Activated CD4-positive, alpha-beta T cell treated with anti-CD3 and anti-CD28 coated beads for 1 hour (primary cell): ENCODE measurements at places on chromosomes 5 and 9.

- no peak for DNase-seq
Observed at GRCh38 chr9:35828716-35829083, at the start of gene FAM221B. Gene FAM221B, minus strand, starts transcription at chr9:35828732. Its CDS starts 2,571 bp downstream, at chr9:35826161.

- DNase-seq: no peak
Observed at GRCh38 chr5:178323541-178323865, 90.9 kb upstream of the PHYKPL start.

- DNase-seq: no peak
Observed at GRCh38 chr9:121194730-121195129, 6.9 kb downstream of the RAB14 start.

DNA sequence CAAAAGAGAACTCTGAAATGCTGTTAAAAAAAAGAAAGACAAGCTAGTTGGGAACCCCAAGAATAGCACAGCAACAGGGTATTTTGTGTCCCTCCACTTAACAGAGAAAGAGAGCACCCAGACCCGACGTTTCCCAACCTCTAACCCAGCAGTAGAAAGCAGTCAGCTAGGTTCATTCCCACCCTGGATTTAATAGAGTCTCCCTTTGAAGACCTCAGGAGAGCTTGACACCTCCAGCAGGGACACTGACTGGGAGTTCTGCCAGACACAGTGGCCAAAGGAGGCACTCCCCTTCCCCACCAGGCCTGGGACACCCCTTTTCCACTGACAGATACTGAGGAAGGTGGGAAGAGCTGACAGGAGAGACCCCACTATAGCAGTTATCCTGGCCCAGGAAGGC lies 337.5 kb upstream of the MSX2 start:
- no peak for DNase-seq

DNA sequence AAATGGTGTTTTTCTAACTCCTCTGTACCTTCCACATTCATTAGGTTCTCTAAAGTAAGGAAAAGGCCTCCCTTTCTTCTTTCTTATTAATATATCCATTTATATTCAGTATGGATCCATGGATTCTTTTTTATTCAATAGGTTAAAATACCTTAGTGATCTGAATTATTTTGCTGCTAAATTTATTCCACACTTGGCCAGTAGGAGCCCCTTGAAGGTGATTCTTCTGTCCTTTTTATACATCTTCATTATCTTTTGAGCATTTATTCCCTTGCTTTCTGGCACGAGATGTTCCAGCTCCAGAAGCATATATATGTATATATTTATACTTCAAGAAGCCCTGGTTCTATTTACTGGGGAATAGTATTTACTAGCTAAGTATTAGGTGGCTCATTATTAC lies 311.8 kb upstream of the SGCD start:
- DNase-seq: no peak

DNA sequence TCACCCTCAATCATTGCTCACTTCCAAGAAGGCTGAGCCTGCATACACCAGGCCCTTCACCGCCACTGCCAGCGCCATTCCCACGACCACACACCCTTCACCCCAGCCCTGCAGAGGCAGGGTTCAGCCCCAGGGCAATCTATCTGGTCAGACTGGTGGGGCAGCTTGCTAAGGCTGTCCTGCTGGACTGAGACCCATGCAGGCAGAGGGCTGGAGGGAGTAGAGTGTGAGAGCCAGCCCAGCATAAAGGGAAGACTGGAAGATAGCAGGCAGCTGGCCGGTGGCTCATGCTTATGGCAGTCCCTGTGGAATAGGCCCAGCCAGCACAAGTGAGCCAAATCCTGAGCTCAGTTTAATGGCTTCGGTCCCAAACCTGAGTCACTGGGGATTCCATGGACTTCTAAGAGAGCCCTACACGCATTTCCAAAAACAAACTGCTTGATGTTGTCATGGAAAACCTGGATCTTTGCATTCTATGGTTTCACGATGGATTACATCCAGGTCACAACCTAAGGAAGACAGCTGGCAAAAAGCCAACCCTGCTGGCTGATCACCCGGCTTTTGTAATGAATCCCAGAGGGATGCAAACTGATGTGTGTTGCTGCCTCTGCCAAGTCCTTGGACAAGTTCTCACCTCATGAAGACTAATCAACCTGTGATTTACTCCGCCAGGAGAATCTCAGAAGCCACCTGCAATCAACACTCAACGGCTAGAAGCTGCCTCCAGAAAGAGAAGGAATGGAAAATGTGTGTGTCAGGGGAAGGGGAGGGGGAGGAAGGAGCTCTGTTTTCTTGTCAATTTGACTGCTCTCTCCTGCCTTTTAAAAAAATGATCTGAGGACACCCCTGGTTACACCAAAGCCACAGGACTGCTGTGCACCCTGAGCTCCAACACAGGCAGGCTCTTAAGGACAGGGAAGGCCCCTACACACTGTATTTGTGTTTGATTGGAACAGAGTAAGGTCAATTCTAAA lies 143.6 kb downstream of the LHFPL2 start:
- DNase-seq: no peak

DNA sequence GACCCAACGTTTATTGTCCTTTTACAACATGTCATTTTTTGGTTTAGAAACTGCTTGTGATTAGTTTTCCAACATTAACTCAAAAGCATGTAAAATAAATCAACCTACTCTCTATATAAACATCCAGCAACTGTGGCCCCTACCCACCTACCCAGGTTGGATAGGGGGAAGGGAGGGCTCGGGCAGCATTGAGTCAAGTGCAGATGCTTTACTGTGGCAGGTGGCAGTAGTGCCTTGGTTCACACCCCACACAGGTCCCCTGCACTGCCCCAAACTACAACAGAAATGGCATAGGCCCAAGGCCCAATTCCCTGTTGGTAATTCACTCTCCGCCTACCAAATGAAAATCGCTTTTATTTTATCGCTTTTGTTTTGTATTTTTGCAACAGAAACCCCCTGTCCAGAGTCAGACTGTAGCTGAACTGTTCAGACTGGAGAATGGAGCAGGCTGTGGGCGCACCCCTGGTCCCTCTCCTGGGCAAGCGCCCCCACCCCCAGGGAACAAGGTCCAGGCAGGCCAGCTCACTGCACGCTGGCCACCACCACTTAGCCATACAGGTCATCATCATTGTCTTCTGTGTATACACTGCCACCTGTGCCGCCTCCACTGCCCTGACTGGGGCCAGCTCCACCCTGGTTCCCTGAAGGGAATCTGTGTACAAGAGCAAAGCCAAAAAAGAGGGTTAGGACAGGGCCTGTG lies 15.7 kb downstream of the VCP start:
- DNase-seq: no peak

- no peak for DNase-seq
Observed at GRCh38 chr9:1005043-1005667, 28.7 kb downstream of the DMRT3 start.

DNA sequence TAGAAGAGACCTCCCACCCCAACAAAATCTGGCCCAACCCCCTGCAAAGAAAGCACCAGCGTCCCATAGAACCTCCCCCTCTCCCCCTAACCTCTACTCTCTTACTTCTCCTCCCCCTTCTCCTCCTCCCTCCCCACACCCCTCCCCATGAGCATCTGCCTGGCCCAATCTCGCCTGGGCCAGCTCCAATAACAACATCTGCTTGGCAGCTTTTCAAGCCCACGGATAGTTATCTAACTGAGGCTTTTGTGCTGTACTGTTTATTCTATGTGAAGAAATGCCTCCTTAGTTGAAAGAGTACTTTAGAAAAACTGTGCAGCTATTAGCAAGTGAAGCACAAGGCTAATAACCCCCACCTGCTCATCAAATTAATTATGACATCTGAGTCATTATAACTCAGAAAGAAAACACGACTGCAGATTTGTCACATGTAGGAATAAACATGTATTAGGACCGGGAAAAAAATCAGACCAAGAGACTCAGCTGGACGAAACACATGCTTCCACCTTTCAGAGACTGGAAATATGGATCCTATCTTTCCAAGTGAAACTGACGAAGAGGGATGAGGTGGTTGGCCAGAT lies 42.8 kb downstream of the NFIB start:
- DNase-seq: no peak

DNA sequence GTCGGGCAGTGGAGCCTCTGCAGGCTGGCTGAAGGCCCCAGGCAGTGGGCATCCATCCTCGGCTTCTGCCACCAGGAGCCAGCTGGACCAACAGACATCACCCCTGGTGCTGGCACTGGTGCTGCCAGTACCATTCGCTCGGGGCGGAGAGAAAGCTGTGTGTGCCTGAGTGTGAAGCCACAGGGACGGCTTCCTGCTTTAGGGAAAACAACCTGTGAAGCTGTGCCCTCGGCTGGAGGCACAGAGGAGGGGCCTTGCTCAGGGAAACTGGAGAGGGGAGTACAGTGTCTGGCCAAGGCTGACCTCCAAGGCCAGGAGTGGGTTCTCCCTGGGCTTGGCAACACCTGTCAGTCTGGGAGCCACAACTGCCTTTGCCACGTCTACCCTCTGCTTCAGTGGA lies 38.3 kb downstream of the NEK6 start:
- no peak for DNase-seq

DNA sequence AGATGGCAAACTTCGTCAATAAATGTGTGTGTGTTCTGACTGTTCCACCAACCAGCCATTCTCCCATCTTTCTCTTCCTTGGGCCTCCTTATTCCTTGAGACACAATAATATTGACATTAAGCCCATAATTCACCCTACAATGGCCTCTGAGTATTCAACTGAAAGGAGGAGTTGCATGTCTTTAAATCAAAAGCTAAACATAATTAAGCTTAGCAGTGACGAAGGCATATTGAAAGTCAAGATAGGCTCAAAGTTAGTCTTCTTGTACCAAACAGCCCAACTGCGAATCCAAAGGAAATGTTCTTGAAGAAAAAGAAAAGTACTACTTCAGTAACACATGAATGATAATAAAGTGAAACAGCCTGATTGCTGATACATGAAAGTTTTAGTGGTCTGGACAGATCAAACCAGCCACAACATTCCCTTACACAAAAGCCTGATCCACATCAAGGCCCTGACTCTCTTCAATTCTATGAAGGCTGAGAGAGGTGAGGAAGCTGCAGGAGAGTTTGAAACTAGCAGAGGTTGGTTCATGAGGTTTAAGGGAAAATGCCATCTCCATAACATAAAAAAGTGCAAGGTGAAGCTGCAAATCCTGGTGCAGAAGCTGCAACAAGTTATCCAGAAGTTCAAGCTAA lies 81.4 kb downstream of the DENND1A start:
- no peak for DNase-seq

- no peak for DNase-seq
Observed at GRCh38 chr5:18720002-18720401, 1085.7 kb downstream of the TAF11L14 start.

GRCh38 chr5:103511554-103511885 lies 51.1 kb downstream of the NUDT12 start:
- DNase-seq: no peak

- no peak for DNase-seq
Observed at GRCh38 chr5:175321927-175322532, 122.0 kb downstream of the DRD1 start.

DNA sequence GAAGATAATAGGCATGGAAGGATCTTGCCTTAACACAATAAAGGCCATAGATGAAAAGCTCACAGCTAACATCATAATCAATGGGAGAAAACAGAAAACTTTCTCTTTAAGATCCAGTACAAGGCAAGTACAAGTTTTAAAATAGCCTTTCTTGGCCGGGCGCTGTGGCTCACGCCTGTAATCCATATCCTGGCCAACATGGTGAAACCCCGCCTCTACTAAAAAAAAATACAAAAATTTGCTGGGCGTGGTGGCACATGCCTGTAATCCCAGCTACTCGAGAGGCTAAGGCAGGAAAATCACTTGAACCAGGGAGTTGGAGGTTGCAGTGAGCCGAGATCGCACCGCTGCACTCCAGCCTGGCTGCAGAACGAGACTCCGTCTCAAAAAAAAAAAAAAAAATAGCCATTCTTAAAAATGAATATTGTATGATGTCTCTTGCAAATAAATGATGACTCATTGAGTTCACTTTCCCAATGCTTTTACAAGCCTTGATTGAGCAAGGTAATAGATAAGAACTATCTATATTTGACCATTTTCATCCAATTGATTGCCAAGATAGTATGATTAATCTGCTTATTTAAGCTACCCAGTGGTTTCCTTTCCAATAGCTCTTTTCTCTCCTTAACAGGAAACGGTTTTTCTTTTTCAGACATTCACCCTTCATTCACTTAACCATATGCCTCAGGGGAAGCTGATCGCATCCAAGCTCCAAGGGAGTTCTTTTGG lies 15.8 kb downstream of the CCDC152 start:
- DNase-seq: no peak

DNA sequence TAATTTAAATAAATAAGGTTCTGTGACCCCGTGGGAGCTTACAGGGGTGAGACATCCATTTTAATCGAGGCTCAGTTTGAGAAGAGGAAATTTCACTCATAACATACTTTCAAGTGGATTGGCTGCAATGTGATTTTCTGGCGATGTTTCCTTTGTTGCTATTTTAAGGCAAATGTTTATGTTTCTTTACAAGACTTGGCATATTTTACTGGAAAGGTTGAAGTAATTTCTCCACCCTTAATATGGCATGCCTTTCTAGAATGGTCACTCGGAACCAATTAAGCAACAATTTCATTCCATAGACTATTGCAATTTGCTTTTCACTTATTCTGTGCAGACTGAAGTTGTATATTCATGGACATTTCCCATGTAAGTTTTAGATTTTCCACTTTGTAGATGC lies 438.0 kb upstream of the WWC1 start:
- DNase-seq: no peak

- no peak for DNase-seq
Observed at GRCh38 chr5:134440201-134440755, 28.6 kb upstream of the CDKN2AIPNL start.

- no peak for DNase-seq
Observed at GRCh38 chr5:119341452-119342349, 14.1 kb upstream of the TNFAIP8 start.
